ENCODE measurements at places on chromosomes 11 and 22. TPM values are rescaled to one million over a fixed set of nuclear protein-coding genes. Genes with fewer than 3 reads are reported as not detected.
A peak's percentile ranks its signal among the peaks of the same experiment; 100 is the strongest.

GRCh38 chr22:39292031-39292462 is 27.4 kb downstream of the RPL3 start:
- no peak for DNase-seq

GRCh38 chr11:19861171-19861570 is 148.5 kb downstream of the NAV2 start:
- no peak for DNase-seq

- no peak for DNase-seq
Measured at GRCh38 chr11:30426781-30427180, 103.9 kb downstream of the ARL14EP start.

GRCh38 chr11:125463590-125464269 is 32.3 kb downstream of the FEZ1 start:
- DNase-seq = no peak

DNA sequence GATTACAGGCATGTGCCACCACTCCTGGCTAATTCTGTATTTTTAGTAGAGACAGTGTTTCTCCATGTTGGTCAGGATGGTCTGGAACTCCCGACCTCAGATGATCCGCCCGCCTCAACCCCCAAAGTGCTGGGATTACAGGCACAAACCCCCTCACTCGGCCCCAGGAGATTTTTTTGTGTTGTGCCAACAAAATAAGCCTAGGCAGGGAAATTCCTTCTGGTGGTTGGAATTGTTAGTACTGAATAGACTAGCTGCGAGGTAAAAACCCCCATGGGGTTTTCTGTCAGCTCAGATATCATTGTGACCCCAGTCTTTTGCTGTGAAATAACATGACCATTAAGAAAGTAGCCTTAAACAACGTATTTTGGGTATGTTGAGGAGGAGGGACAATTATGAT is 144.9 kb downstream of the BCR start:
- no peak for DNase-seq

GRCh38 chr11:66971488-66971887 is 3.6 kb upstream of the C11orf86 start:
- no peak for DNase-seq

- peak; percentile 68 for DNase-seq
Measured at GRCh38 chr11:65891219-65892136, 1.0 kb downstream of the CCDC85B start.

DNA sequence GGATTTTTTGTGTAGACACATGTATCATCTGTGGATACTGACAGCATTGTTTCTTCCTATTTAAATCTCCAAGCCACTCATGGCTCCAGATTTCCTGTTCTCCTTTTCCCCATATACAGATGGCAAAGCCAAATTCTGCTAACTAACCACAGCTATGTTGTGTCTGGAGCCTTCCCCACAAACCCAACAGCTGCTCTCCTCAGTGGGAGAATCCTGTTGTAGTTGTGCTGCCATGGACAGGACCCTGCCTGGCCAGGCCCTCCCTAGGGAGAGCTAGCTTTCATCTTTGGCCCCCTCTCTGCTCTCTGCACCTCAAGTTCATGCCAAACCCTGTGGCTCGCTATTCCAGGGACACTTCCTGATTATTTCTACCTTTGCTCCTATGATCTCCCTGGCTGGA is 106.4 kb upstream of the CCDC90B start:
- no peak for DNase-seq

DNA sequence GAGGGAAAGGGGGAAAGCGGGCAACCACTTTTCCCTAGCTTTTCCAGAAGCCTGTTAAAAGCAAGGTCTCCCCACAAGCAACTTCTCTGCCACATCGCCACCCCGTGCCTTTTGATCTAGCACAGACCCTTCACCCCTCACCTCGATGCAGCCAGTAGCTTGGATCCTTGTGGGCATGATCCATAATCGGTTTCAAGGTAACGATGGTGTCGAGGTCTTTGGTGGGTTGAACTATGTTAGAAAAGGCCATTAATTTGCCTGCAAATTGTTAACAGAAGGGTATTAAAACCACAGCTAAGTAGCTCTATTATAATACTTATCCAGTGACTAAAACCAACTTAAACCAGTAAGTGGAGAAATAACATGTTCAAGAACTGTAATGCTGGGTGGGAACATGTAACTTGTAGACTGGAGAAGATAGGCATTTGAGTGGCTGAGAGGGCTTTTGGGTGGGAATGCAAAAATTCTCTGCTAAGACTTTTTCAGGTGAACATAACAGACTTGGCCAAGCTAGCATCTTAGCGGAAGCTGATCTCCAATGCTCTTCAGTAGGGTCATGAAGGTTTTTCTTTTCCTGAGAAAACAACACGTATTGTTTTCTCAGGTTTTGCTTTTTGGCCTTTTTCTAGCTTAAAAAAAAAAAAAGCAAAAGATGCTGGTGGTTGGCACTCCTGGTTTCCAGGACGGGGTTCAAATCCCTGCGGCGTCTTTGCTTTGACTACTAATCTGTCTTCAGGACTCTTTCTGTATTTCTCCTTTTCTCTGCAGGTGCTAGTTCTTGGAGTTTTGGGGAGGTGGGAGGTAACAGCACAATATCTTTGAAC is 6.8 kb downstream of the MALAT1 start:
- DNase-seq = peak; percentile 78

DNA sequence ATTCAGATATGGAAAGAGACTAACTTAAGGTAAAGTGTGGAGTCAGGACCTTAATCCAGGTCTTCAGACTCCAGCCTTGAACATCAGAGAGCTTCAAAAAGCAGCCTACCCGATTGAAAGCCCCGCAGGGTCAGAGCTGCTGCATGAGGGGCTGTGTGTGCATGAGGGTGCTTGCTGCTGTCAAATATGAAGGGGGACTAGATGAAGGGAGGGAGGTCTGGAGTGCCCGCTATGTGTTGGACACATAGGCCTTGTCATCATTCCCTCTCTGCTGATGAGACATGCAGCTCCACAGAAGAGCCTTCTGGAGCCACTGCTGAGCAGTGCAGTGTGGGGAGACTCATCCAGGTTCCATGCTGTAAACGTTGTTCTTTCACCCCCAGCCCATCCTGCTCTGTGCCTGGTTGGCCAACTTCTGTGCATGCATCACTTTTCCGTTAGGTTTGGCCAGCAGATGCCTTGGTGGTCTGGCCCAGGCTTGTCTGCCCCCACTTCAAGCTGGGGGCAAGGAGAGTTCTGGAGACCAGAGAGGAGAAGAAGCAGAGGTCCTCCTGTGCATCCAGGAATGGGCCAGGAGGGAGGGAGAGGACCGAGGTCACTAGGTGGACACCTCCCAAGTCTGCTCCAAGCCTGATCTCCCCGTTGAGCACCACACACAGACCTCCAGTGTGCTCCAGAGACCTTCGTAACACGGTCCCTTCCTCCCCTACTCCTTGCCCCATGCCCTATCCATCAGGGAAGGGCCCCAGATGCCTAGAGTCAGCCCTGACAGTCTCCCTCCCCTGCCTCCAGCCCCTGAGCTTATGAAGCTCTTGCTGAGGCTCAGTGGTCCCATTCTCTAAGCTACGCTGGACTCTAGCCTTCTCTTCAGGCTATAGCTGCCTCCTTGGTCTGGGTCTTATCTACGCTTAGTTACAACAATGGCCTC is 32.0 kb downstream of the LRRC32 start:
- no peak for DNase-seq

DNA sequence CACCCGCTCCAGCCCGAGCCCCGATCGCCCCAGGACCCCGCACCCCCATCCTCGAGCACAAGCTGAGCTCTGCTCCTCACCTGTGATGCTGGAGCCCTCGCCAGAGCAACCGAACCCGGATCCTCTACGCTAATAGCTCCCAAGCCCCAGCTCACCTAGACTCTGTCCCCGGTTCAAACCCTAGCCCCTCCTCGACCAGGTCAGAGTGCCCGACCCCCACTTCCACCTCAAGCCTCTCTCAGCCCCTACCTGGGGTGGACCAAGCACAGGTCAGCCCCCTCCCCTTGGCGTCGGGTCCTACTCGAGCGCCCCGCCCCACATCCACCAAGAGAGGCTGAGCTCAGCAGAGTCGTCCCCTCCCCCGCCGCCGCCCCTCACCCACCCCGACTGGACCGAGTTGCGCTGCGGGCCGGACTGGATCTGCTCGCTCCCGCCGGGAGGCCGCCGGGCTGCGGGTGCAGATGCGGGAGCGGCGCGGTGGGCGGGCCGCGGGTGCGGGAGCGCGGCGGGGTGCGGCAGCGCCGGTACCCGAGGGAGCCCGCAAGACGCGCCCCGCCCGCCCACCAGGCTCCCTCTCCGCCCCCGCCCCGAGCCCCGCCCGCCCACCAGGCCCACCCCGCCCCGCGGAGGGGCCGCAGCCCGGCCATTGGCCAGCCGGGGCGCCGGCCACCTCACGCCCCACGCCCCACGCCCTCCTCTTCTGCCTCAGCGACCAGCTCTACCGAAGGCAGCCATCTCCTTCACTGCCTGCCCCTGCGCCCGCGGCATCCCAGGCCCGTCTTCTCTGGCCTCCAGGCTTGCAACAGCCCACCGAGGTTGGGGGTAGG is 577 bp upstream of the DKK3 start:
- peak; percentile 82 for DNase-seq

GRCh38 chr11:62611705-62612365 is 740 bp downstream of the EML3 start:
- DNase-seq = peak; percentile 57

GRCh38 chr11:73866095-73866579 is 10.5 kb downstream of the COA4 start:
- DNase-seq = peak; percentile 22

GRCh38 chr11:44873537-44873936 is 77.1 kb downstream of the TP53I11 start:
- DNase-seq = no peak

DNA sequence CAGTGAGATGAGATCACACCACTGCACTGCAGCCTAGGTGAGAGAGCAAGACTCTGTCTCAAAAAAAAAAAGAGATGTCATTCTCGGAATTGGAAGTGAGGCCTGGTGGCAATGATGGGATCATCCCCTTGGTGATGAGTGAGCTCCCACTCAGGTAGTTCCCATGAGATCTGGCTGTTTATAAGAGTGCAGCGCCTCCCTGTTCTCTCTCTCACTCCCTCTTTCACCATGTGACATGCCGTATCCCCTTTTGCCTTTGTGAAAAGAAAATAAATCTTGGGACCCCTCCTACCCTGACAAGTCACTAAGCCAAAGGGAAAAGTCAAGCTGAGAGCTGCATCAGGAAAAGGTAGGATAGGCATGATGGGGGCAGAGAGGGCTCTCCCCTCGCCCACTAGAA is 28.8 kb downstream of the ZNF70 start:
- DNase-seq = no peak

GRCh38 chr11:99818991-99819390 is 798.2 kb downstream of the CNTN5 start:
- no peak for DNase-seq

GRCh38 chr11:27153136-27153535 is 112.5 kb downstream of the BBOX1 start:
- no peak for DNase-seq

DNA sequence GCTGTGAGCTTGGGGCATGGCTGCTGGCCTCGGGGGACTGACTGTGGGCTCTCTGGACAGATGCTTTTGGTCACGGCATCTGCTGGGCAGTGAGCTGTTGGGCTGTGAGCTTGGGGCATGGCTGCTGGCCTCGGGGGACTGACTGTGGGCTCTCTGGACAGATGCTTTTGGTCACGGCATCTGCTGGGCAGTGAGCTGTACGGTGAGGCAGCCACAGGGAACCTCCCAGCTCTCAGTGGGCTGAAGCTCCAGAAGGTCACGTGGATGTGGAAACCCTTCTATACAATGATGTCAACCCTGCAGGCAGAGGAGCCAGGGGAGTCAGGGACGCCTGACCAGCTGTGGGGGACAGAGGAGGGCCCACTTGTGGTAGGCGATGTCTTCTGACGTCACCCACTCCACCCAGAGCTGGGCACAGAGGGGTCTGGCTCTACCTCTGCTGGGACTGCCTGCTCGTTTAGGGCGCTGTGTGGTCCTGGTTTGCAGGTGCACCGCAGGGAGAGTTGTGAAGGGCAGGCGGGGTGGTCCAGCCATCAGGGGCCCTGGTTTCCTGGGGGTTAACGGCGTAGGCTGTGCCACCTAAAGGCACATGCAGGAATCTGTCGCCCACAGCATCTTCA is 1331.3 kb downstream of the BRD1 start:
- no peak for DNase-seq

- no peak for DNase-seq
Measured at GRCh38 chr22:24697172-24697571, 77.3 kb downstream of the PIWIL3 start.

DNA sequence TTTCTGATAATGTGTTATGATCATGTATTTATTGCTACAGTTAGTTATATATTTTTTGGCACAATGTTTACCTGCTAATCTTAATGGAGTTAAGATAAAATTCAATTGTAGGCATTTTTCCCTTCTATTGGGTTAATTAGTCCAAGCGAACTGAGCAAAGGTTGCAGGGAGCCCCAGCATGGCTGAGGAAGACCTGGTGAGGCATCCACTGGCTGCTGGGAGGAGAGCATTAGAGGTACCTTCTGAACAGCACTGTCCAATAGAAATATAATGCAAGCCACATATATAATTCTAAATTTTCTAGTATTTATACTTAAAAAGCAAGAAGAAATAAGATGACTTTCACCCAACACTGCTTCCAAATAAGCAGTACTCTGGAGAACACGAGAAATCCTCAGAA is 689 bp upstream of the TMEM126A start:
- no peak for DNase-seq

DNA sequence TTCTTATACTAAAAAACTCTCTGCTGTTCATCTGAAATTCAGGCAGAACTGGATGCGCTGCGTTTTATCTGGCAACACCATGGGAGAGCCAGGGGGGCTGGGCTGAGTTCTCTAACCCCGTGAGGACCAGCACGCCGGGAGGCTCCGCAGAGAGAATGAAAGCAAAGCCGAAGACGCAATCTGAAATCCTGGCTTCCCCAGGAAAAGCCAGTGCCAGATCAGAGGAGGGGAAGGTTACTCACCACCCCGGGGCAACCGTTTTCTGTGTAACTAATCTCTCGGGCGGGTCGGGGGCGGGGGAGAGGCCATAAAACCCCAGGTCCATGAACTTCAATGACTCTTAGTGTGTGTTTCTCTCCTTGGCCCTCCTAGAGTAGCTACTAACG is 99.4 kb downstream of the SHANK2 start:
- DNase-seq = no peak

DNA sequence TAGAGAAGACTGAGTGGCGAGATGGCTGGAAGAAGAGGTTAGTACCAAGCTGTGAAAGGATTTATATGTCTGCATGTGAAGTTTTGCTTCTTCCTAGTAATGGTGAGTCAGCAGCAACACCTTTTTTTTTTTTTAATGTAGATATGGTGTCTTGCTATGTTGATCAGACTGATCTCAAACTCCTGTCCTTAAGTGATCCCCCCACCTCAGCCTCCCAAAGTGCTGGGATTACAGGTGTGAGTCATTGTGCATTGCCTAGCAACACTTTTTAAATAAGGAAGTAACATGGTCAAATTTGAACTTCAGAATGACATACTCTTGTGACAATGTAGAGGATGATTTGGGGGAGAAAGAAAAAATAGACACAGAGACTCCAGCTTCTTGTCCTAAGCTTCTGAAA is 6.5 kb upstream of the CSTPP1 start:
- peak; percentile 81 for DNase-seq

Gene NLRP14
- polyA plus RNA-seq = not detected

Gene SRSF8
- 39.6 TPM for polyA plus RNA-seq

Gene RAG1
- polyA plus RNA-seq = 0.56 TPM

Gene MMP12
- 1.4 TPM for polyA plus RNA-seq

Gene CHST1
- polyA plus RNA-seq = 1.7 TPM

Gene UBQLNL
- polyA plus RNA-seq = 0.12 TPM

Gene CNTN5
- 0.05 TPM for polyA plus RNA-seq

Gene C11orf65
- polyA plus RNA-seq = 1.1 TPM

Gene KRTAP5-9
- not detected for polyA plus RNA-seq

Gene CECR2
- polyA plus RNA-seq = 0.13 TPM

Gene TPH1
- 1.5 TPM for polyA plus RNA-seq

Gene RCOR2
- 0.92 TPM for polyA plus RNA-seq

Gene C11orf52
- polyA plus RNA-seq = 43.4 TPM

Gene LDLRAD3
- polyA plus RNA-seq = 3.4 TPM
